Tibial nerve (tissue), 4 donors: ENCODE measurements at places on chromosomes 7 and 10.

- DNase-seq = no peak
These were observed 61.5 kb downstream of the LANCL2 start for GRCh38 chr7:55426676-55427075.

DNA sequence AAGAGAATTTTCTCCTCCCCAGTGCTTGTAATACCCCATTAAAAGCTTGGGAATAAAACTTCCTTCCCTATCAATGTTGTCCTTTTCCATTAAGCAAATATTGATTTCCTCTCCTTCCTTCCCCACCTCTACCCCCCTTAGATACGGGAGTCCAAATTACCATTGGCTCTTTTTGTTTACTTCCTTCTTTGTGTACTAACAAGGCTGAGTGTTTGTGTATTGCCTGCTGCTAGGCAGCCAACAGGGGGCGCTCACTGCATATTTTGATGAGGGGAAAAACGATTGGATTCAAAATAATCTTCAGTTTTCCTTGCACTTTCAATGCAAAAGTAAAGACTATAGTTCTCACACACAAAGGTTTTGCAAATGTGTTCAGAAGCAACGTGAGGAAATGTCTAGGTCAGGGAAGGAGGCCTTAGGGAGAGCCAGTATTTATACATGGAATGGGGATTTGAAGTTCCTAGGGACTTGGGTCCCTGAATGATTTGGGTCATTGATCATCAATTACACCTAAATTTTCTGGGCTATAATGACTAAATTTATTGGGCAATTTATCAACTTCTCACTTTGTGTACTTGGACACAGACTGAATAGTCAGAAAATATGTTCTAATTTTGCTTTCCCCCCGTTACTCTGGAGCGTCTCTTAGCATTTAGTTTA is 23.6 kb upstream of the VPS41 start:
- peak; percentile 73 for DNase-seq

- DNase-seq = no peak
These were observed 155.4 kb downstream of the CELF2 start for GRCh38 chr10:11173042-11173441.

DNA sequence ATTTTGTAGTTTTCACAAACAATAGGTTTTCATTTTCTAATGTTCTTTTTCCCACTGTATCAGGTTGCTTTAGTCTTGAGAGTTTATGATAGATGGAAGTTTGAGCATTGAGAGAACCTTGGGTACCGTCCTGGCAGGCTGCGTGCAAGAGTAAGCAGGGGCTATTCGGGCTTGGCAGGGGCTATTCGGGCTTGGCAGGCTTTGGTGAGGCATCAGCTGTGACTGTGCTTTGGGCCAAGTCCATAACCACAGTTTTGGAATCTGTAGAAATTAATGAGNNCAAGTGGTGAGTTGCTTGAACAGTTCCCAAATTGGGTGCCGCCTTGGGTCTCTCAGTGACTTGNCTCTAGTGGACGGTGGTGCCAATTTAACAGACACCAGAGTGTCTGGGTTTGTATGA is 424.6 kb downstream of the PAXIP1 start:
- no peak for DNase-seq

- no peak for DNase-seq
These were observed 43.9 kb upstream of the LYZL1 start for GRCh38 chr10:29244978-29245377.

DNA sequence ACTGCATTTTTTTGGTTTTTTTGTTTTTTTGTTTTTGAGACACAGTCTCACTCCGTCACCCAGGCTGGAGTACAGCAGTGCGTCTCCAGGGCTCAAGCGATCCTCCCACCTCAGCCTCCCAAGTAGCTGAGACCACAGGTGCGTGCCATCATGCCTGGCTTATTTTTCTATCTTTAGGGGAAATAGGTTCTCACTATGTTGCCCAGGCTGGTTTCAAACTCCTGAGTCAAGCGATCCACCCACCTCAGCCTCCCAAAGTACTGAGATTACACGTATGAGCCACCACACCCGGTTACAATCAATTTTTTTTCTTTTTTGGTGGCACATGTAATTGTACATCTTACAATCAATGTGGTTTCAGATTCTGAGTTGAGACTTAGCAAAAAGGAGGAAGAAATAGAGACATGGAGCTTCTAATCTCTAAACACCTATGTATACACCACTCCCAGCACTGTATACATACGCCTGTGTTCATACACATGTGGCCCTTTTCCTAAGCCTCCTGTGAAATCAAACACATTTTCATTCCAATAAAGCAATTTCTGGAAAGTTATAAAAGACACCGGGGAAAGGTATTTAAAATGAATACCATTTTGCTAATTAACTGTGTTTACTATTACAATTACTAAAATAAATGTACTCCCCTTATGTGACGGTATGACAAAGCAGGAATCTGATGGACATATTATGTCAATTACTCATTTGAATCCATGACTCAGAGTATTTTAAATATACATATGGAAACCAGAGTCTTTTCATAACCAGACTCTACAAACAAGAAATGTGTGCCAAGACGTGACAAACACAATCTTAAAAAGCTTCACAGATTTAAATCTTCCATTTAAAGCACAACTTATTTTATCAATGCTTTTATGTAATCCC is 40.9 kb downstream of the SMURF1 start:
- no peak for DNase-seq

DNA sequence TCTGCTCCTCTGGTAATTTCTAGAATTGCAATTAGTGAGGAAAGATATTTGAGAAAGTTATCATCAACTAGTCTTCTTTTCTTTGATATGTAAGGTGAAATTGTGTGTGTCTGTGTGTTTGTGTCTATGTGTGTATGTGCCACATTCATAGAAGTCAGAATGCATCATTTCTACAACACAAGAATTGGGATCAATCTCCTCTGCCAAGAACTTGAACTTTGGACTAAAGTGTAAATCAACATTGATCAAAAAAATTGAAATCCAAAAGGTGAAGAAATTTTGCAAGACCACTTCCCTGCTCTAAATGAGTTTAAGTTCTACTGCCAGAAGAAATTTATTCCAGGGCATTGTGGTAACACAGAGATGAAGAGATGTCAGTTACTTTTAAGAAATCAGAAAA is 1072.8 kb downstream of the GRM8 start:
- DNase-seq = no peak

DNA sequence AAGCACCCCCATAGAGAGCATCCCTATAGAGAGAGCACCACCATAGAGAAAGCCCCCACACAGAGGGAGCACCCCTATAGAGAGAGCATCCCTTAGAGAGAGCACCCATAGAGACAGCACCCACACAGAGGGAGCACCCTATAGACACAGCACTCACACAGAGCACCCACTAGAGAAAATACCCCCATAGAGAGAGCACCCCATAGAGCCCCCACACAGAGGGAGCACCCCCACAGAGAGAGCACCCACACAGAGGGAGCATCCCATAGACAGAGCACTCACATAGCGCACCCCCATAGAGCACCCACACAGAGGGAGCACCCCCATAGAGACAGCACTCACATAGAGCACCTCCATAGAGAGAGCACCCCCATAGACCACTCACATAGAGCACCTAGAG is 48.6 kb downstream of the INSIG1 start:
- no peak for DNase-seq

- DNase-seq = no peak
These were observed 38.8 kb upstream of the SLC35G1 start for GRCh38 chr10:93854975-93855374.

DNA sequence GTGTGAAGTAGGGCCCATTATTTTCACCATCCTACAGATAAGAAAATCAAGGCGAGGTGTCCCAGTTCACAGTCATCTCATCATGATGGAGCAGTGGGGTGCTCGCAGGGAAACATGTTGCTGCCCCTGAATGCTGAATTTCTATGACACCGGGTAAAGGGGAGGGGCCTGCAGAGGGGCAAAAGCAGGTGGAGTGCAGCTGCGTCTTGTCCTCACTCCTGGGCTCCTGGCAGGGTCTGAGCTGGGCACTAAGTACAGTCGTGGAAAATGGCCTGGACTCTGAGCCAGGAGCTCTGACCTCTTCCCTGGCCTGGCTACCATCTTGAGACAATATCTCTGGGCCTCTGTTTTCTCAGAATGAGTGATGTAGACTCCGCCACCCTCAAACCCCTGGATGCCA is 253.1 kb upstream of the PITRM1 start:
- no peak for DNase-seq

DNA sequence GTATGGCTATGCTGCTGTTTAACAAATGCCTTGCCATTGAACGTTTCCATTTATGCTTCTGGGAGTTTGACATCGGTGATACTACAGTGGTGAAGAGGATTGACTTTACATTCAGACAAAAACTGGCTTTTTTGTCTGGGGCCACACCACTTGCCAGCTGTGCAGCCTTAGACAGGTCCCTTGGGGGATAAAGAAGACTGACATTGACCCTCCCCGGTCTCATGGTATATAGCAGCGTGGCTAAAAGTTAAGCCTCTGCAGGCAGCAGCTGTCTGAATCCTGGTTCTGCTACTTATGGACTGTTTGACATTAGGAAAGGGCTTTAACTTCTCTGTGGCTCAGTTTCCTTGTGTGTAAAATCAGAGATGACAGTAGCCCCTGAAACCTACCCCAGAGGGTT is 42.0 kb upstream of the PTF1A start:
- no peak for DNase-seq

GRCh38 chr10:74156919-74157289 is 5.9 kb downstream of the ADK start:
- no peak for DNase-seq

- no peak for DNase-seq
These were observed 10.8 kb upstream of the GALNT11 start for GRCh38 chr7:152014722-152015121.

DNA sequence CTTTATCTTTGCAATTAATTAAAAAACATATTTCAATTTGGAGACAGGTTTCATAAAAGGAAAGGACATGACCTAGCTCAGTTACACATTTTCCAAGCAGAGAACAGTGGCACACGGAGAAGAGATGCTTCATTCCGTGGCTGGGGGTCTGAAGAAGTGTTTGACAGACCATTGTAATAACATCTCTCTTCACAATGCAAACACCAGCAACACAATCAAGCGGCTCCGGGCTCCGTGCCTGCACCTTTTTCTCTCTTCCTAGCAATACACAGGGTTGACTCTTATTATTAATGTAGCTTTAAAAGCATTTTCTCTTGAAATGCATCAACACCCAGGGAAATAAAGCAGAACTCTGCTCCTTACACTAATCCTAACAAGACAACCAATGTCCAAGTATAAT is 261.0 kb upstream of the AOAH start:
- DNase-seq = no peak

GRCh38 chr7:158534598-158534997 is 53.0 kb downstream of the PTPRN2 start:
- DNase-seq = no peak

DNA sequence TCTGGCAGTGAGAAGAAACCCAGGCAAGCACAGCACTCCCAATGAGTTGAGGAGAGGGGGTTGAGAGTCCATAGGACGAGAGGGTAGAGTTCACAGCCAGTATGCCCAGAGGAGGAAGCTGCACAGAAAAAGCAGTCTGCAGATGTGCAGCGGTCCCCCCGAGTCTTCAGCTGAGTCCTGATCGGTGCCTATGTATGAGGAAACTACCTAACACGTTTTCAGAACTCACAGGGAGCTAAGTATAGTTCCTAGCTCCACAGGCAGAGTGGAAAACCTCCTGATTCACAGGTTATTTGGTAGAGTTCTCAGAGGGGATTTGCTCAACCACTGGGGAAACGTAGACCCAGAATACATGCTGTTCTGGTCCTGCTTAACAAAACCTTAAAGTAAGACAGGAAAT is 271.3 kb upstream of the CNTNAP2 start:
- DNase-seq = no peak

- DNase-seq = no peak
These were observed 31.5 kb downstream of the CUL2 start for GRCh38 chr10:35058686-35059085.

- DNase-seq = no peak
These were observed 49.6 kb upstream of the COBL start for GRCh38 chr7:51366172-51366728.

DNA sequence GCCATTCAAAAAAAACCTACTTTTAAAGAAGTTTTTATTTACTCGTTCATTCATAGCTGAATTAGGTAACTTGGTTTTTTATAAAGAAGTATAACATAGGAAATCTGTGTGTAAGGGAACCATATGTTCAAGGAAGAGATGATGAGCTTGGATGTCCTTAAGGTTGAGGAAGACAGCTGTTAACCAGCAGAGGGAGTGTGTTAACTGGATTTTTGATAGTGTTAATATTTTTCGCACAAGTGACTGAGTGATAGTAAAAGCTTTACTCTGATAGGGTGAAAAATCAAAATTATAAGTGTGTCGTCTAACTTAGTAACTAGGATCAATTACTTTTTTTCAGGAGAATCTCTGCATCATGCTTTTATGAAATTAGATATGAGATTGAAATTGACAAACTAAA is 134.7 kb downstream of the ARL5B start:
- DNase-seq = no peak

DNA sequence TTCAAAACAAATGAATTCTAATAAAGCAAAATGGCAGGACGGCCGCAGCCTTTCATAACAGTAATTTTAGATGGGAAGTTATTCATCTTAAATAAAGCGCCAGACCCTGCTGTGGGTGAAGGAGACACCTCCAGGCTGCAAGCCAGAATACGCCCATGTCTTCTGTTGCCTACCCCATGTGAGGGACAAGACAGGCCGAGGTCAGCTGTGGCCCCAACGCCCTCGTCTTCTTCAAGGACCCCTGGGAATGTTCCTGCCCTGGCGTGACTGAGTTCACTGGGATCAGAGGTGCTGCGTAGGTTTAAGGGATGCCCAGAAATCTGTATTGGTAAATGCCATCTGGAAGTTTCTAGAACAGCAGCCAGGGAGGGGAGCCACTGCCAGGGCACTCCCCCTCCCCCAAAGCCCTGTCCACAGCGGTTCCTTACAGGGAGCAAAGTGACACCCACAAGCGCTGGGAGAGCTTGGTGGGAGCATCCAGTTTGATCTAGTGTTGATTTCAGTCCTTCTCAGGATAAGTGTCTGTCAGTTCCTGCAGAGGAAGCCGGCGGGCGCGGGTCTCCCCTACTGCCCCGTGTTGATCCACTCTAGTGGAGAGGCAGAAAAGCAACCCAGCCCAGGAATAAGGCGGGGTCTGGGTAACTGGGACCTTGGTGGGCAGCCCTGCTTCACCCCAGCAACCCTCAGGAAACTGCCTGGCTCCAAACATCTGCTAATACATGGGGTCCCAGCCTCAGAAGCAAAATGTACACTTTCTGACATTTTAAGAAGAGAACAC is 20.6 kb downstream of the PAPOLB start:
- no peak for DNase-seq
